Pericardium fibroblast (primary cell): ENCODE measurements at places on chromosomes 7 and 10. TPM values are rescaled to one million over a fixed set of nuclear protein-coding genes. Genes with fewer than 3 reads are reported as not detected.

Gene EBLN1
- not detected in 2 replicates for total RNA-seq

Gene BLNK
- total RNA-seq: not detected in 2 replicates

Gene STEAP4
- 4.9 TPM in 2 replicates for total RNA-seq

Gene CCNY
- 32.8 and 36.9 TPM in 2 replicates for total RNA-seq

Gene C7orf57
- not detected in 2 replicates for total RNA-seq

Gene FKBP6
- total RNA-seq: not detected in 2 replicates

Gene SPDYE8
- not detected in 2 replicates for total RNA-seq

Gene HOXA11
- 4.0 TPM in 1 of 2 replicates, not detected in the other for total RNA-seq

Gene COL1A2
- 7,471 and 8,614 TPM in 2 replicates for total RNA-seq

Gene PROSER2
- total RNA-seq: 14.8 and 45.7 TPM in 2 replicates

Gene PALS2
- total RNA-seq: 6.9 and 13.5 TPM in 2 replicates

Gene TAS2R41
- total RNA-seq: not detected in 2 replicates

Gene SRRM3
- total RNA-seq: 2.0 and 2.7 TPM in 2 replicates

Gene VWA2
- not detected in 2 replicates for total RNA-seq

Gene ABCA13
- not detected in 2 replicates for total RNA-seq

Gene ANKRD7
- total RNA-seq: 0.26 TPM in 1 of 2 replicates, not detected in the other

Gene NUTM2E
- total RNA-seq: 0.47 TPM in 1 of 2 replicates, not detected in the other

Gene LDB3
- total RNA-seq: 0.17 and 0.23 TPM in 2 replicates

Gene PUS7
- total RNA-seq: 9.4 and 14.4 TPM in 2 replicates

Gene DGKI
- total RNA-seq: 1.4 TPM in 2 replicates

Gene WDR86
- total RNA-seq: 2.3 and 7.6 TPM in 2 replicates
